ENCODE measurements at places on chromosomes 12 and 14. TPM values are rescaled to one million over a fixed set of nuclear protein-coding genes. Genes with fewer than 3 reads are reported as not detected.

GRCh38 chr12:12503384-12504078 is 59.1 kb downstream of the DUSP16 start:
- no peak for DNase-seq

DNA sequence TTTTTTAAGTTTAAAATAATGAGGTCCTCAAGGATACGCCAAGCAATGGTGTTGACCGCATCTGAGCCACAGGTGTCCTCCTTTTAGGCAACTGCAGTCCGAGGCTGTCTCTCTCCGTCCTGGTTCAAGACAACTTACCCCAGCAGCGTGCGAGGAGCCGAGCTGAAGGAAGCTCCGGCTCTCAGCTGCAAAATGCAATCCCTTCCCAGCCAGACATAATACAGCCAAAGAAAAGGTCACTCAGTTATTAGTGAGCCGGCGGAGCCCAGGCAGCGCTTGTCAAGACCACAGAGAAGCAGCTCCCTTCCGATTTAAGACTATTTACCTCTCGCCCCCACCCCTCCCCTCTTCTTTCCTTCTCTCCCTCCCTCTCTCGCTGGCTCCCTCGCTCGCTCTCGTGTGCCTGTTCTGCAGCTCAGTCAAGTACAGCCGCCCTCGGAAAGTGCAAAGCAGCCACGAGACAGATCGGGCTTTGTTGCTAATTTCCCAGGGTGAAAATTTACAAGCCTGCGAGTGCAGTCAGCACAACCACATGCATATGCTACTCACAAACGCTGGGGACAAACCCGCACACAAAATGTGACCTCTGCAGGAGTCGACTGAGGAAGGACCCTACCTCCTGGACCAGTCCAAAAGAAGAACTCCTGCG is 363 bp upstream of the LMO3 start:
- DNase-seq, result no peak

The TMEM253 gene
- not detected for total RNA-seq

GRCh38 chr12:27101290-27101689 is 18.9 kb upstream of the C12orf71 start:
- no peak for DNase-seq

GRCh38 chr12:76074701-76075336 is 9.7 kb downstream of the NAP1L1 start:
- DNase-seq, result no peak

GRCh38 chr14:77203611-77204458 is 22.2 kb downstream of the TMEM63C start:
- no peak for DNase-seq

The CYP27B1 gene
- total RNA-seq, result 4.3 TPM

- no peak for DNase-seq
These were observed 418.2 kb downstream of the BCAT1 start for GRCh38 chr12:24530689-24531088.

The SMARCC2 gene
- total RNA-seq, result 33.7 TPM

DNA sequence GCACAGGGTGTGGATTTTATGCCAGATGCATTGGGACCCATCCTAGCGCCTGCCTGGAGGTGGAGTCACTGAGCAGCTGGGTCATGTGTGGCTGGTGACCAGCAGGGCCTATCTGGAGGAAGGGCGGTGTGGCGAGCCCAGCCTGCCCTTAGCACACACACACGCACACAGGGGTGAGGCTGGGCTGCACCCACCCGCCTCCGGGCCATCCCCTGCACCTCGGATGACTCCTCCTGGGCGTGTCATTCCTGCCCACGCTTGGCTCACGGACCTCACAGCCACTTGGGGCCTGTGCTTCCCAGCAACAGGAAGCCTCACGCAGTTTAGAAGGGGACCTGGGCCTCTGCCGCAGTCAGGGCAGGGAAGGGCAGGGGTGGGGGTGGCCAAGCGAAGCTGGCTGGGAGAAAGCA is 36.2 kb upstream of the FZD10 start:
- no peak for DNase-seq

GRCh38 chr12:1115484-1116231 is 124.6 kb downstream of the ERC1 start:
- DNase-seq, result no peak

The KRT72 gene
- total RNA-seq, result not detected

- DNase-seq, result no peak
These were observed 10.7 kb upstream of the IKZF4 start for GRCh38 chr12:56010111-56010570.
